ENCODE measurements at places on chromosomes 16 and 17. TPM values are rescaled to one million over a fixed set of nuclear protein-coding genes. Genes with fewer than 3 reads are reported as not detected.

DNA sequence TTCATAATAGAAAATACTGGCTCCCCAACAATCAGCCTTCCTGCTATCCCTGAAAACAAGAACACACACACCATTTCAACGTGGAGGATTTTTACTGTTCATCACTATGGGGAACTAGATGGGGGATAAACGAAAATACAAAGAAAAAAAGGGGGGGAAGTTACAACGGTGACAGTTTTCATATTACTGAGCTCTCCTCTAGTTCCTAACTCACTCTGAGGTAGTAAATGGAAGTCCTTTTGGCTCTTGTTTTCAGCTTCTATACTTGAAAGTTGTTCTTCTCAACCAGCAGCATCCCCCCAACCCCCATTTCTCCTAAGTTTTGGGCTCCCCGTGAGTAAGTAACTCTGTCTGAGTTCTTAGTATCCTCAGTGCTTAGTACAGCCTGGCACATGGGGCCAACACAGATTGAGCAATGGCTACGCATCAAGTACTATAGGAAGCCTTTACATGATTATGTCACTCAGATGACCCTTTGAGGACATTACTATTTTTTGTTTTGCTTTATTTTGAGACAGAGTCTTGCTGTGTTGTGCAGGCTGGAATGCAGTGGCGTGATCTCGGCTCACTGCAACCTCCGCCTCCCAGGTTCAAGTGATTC lies 4.2 kb upstream of the CORO7 start:
- no peak for DNase-seq

DNA sequence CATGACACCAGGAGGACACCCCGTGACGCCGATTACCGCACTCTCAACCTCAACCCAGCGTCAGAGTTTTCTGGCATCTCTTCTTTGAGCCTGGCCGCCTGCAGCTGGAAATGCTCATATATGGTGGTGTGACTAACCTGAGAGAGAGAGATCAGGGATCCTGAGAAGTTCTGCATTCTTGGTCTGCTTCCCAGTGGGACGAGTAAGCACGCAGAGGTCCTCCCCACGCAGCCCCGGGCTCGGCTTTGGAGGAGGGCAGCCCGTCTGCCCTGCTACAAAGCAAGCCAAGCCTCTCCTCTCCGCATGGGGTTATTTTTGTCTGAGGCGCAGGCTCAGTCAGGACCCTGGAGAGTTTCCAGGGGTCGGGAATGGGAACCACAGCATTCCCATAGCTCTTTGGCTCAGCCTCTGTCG lies 16.5 kb downstream of the CRISPLD2 start:
- DNase-seq = no peak

- no peak for DNase-seq
Observed at GRCh38 chr16:35146723-35147458, 1687.5 kb downstream of the TP53TG3F start.

- no peak for DNase-seq
Observed at GRCh38 chr17:44848961-44849489, 1.3 kb downstream of the HIGD1B start.

- DNase-seq = no peak
Observed at GRCh38 chr17:11852912-11853311, 144.4 kb downstream of the ZNF18 start.

DNA sequence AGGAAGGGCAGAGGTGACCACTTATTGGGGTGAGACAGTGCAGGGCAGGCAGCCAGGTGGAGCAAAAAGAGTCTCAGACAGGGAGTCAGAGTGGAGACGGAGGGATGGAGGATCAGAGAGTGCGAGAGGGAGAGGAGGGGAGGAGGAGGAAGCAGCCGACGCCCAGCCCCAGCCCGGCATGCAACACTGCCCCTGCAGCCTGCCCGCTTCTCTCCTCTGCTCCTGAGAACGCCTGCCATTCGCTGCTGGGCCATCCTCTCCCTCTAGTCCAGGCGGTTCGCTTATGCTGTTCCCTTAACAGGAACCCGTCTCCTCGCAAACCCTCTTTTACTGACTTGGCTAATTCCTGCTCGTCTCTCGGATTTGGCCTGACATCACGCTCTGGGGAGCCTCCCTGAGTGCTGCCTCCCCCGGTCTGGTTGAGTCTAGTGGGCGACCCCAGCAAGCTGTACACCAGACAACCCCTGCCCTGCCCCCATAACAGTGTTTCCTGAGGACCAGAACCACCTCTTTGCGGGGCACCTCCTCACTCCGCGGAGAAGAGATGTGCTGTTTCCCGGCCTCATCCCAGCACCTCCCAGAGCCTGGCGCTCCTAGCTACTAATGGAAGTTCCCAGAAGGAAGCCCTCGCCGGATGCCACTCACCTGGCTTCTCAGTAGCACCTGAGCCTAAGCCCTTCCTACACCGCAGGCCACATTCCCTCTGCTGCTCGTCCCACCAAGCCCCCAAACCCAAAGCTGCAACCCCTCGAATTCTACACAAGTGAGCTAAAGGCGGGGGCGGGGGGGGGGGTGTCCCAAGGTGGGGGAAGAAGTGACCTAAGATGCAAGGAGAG lies 61.2 kb upstream of the CCL1 start:
- no peak for DNase-seq

GRCh38 chr16:71359431-71359830 lies 908 bp downstream of the CALB2 start:
- no peak for DNase-seq

GRCh38 chr16:69386596-69386995 lies 789 bp upstream of the TERF2 start:
- no peak for DNase-seq

DNA sequence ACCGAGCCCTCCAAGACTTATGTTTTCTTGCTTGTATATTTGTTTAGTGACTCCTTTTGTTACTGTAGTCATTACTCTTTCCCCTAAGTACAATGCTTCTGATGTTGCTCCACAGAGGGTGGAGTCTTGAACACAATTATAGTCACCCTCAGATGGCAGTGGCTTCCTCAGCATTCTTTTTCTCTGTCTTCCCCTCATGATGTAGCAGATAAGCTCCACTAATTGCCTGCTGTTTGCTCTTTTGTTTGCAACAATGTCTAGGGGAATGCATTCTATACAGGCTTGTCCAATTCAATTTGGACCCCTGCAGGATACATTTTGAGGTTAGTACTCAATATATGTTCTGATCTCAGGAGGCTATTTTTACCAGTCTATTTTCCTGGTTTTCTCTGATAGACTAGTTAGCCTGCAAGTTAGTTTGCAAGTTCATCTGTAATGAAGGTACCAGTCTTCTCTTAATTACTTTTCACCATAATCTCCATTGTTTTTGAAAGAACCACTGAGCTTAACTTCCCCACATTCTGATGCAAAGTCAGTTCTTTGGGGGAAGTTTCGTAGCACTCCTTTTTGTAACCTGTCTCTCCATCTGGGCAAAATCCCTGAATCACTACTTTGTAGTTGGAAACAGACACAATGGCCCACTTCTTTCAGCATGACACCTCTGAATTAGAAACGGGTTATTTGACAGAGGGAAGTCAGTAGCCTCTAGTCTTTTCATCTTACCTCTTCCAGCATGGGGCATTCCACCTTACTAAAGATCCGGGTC lies 1509.2 kb downstream of the CDH11 start:
- DNase-seq = no peak

DNA sequence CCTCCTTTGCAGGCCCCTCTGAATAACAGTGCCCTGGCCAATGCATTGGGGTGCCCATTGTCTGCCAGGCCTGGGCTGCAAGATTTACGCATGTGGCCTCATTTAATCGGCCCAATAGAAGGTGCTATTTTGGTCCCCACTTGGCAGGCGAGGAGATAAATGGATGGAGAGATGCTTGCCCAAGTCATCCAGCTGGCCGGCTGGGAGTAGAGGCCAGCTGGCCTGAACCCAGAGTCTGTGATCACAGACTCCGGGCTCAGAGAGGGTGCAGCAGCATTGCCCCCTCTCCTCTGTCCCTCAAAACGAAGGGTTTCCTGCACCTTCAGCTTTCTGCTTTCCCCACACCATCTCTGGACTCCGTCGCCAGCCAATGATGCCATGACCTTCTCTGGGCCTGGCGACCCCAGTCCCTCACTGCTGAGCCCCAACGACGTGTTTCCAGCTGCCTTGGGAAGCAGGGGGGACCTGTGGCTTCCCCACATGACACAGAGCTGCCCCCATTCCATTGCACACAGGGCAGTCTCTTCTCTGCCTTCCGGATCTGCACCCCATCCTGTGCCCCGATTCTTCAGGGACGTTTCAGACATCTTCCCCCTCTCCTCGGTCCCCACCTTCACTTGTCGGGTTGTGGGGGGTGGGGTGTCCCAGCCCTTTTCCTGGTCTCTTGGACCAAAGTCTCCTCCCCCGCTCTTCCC lies 3.5 kb upstream of the ADGRG1 start:
- DNase-seq = no peak

- DNase-seq = no peak
Observed at GRCh38 chr16:10824111-10824893, 5.7 kb upstream of the TVP23A start.

- no peak for DNase-seq
Observed at GRCh38 chr16:87809150-87809902, 43.5 kb upstream of the KLHDC4 start.

DNA sequence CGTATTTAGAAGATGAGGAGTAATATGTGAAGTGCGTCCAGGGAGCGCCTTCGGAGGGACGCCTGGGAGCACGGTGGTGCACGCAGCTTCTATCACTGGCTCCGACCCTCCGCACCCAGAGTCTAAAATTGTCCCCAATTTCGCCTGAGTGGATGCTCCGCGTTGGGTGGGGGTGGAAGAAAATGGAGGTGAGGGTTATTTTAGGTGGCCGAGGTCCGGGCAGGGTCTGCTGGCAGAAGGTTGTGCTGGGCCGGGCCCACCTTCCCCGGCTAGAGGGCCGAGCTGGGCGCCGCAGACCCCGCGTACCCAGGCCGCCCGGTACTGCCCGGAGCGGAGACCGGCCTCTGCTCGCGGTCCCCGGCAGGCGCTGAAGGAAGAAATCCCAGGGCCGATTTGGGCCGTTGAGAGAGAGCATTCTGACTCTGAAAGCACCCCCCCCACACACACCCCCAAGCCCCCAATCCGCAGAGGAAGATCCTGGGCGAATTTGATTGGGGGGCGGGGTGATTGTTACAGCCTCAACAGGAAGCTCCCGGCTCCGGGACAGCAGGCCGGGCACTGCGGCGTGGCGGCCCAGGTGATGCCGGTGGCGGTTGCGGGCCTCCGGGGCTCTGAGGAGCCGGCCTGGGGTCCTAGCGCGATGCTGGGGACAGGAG lies 3.0 kb downstream of the BAHCC1 start:
- no peak for DNase-seq

GRCh38 chr17:77523540-77523939 lies 382.8 kb downstream of the SEC14L1 start:
- no peak for DNase-seq

DNA sequence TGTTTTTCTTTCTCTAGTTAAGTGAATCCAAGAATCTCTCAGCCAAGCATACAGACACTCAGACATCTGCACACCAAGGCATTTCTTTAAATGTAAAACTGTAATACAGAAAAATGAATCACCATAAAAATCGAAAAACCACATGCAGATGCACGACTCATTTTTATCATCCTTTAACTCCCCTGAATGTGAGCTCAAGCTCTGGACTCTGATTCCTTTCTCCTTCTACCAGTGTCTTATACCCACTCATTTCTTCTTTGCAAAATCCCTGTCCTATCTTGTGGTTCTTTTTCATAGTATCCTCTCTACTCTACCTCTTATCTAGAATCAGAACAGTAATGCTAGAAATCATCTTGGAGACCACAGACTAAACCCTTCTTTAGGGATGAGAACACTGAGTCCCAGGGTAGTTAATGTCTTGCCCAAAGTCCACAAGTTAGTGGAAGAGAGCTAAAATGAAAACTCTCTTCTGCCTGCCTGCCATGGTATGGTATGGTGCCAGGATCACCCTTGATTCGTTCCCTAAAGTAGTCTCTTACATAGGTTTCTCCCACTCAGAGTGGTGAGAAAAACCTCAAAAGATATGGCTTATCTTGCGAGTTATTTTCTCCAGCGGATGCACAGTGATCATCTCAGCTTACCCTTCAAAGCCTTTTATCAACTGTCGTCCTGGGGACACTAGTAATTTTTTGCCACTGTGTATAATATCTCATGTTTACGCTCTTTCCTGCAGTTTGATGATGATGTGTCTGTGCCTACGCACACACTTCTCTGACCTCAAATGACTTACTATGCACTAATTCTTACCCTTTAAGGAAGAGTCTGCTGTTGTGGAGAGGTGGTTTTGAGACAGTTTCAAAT lies 30.2 kb downstream of the BRD7 start:
- DNase-seq = peak; percentile 44

- no peak for DNase-seq
Observed at GRCh38 chr17:74960570-74961342, 11.8 kb downstream of the HID1 start.

DNA sequence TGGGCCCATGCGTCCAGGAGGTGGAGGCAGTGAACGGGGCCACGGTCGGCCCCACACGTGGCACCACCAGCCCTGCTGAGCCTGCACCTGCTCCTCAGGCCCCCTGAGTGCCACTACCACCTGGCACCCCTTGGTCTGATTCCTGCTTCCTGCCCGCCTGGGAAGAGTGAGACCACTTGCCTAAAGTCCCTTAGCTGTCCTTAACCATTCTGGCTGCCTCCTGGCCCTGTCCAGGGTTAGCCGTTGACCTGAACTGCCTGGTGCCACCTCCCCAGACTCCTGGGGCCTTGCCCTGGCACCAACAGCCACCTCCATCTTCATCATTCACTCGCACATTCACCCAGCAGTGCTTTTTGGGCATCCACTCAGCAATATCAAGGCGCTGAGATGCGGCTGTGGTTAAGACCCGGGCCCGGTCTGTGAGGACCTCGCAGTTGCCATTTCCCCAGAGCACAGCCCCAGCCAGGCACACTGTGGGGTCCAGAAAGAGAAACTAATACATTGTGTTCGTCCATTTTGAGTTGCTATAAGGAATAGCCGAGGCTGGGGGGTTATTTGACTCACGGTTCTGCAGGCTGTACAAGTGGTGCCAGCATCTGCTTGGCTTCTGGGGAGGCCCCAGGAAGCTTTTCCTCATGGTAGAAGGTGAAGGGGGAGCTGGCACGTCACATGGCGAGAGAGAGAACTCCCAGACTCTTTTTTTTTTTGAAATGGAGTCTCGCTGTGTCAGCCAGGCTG lies 318.4 kb downstream of the SEC14L1 start:
- no peak for DNase-seq

DNA sequence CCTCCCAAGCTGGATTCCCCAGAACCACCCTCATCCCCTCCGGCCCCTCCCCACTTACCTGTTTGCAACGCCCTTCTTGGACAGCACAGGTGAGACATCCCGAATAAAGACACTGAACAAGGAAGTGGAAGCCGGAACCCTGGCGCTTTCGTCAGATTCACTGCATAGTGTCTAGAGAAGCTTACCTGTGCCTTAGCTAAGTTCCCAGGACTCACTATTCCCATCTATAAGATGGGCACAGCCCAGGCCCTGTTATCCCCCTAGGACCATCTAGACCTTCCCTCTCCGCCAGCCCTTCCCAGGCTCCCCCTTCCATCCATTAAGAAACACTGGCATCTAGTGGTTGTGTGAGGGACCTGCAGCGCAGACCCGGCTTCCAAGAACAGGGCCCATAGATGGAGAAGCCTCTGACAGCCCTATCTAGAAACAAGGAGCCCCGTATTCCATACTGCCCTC lies 26.9 kb upstream of the RPL38 start:
- no peak for DNase-seq

- DNase-seq = no peak
Observed at GRCh38 chr17:37107406-37108083, 158.8 kb downstream of the AATF start.

Gene IL17C
- total RNA-seq = not detected

Gene SETD6
- 44.2 TPM for total RNA-seq

Gene DBNDD1
- total RNA-seq = 3.6 TPM

Gene NACA2
- total RNA-seq = not detected

Gene GJC1
- total RNA-seq = 0.30 TPM

Gene PIRT
- not detected for total RNA-seq

Gene MYO15B
- total RNA-seq = 283 TPM

Gene GAS2L2
- 0.07 TPM for total RNA-seq

Gene KRT17
- total RNA-seq = not detected

Gene ACE
- total RNA-seq = 4.5 TPM

Gene CD300E
- total RNA-seq = not detected

Gene LDAF1
- total RNA-seq = 11.0 TPM

Gene SGCA
- total RNA-seq = not detected
